Pons (tissue), 1 donor: ENCODE measurements at places on chromosomes 2 and 18.

DNA sequence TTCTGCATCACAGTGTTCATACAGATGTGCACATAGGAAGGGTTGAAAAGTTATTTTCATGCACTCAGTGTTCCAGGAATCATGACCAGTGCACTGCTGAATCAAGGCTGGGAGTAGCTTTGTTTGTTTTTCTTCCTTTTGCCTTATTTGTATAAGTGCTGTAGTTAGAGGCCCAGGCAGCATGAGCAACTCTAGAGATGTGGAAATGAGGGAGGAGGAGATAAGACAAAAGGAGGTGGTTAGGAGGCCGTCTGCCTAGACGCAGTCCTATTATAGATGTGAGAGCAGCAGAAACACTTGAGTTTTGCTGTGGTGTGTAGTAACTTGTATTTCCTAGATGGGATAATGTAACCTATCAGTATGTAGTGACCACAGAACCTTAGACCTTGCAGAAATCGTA is 264.3 kb upstream of the RASGRP3 start:
- DNase-seq: no peak

- no peak for DNase-seq
Measured at GRCh38 chr18:27250471-27250870, 65.4 kb upstream of the CHST9 start.

- DNase-seq: no peak
Measured at GRCh38 chr2:88831071-88831791, 139.8 kb downstream of the RPIA start.

GRCh38 chr2:239178484-239178883 is 222.3 kb downstream of the HDAC4 start:
- DNase-seq: no peak

GRCh38 chr2:11813951-11814350 is 67.5 kb downstream of the LPIN1 start:
- no peak for DNase-seq

DNA sequence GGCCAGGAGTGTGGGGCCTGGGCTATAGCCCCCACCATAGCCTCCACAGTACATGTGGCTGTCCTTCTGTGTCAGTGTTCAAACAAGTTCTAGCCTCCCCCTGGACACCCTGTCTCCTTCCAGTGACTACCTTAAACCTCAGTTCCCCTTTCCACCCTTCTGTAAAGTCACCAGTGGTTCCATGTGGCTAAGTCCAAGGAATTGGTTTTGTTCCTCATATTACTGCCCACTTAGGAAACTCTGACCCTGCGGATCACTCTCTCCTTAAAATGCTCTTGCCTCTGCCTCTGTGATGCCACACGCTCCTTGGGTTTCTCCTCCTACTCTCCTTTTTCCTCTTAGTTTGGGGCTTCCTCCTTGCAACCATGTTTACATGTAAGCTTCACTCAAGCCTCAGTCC is 27.8 kb upstream of the REL start:
- no peak for DNase-seq

DNA sequence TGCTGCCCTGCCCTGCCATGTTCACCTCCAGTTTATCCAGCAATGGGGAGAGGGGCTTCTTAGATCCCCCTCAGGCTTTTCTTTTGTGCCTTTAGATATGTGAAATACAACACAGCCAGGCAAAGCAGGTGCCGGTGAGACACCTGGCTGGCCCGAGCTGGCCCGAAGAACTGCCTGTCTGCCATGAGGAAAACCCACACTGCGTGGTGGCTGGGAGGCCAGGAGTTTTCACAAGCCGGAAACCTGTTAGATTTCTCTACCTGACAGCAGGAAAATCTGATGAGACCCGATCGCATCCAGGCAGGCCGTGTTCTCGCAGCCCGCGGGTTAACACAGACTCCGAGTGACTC is 5.7 kb upstream of the GAL3ST2 start:
- no peak for DNase-seq

DNA sequence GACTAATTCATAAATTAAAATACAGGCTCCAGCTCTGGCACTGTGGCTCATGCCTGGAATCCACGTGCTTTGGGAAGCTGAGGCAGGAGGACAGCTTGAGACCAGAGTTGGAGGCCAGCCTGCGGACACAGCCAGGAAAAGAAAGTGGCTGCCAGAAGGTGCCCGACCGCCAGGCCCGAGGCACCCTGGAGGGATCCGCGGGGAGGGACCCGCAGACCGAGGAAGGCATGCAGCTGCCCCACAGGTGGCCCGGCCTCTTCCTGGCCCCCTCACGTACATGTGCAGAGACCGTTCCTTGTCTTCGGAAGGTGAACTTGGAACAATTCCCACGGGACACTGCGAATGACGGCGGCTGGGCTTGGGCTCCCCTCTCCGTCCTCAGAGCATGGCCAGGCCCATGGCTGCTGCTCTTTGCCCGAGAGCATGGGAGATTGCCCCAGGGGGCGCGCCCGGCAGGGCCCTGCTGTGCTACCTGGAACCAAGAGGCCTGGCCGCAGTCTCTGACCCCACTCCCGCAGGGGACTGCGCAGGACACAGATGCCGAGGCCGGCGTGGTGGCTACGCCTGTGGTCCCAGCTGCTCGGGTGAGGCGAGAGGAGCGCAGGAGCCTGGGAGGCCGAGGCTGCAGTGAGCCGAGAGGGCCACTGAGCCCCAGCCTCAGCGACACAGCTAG is 55.6 kb upstream of the IMP4 start:
- DNase-seq: no peak

DNA sequence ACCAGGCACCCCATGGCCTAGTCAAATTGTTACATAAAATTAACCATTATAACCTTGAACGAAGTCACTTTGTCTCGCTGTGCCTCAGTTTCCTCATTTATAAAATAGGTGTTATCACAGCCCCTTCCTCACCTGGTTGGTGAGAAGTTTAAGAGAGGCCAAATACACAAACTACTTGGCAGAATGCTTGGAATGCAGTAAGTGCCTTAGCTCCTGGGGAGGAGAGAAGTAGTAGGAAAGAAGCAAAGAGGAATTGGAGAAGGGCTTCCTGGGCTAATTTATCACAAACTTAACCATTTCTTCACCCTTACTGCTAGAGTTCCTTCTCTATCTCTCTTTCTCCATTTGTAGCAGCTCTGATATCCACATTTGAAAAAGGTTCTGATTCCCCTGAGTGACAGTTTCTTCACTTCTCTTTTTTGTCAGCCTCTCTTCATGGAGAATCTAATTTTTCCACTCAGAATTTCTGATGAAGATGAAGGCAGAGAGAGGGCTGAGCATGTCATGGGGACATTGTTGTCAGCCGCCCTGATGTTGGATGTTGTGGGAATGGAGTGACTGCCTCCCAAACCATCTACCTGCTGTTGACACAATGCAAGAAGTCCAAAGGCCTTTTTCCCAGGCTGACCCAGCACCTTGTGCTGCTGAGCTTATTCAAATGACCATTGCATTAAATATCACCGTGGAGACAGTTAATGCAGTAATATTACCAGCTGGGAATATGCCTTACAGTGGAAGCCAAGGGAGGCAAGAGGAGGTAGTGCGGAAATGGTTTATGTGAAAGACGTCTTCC is 60.4 kb downstream of the BOD1L2 start:
- DNase-seq: no peak

GRCh38 chr2:68594041-68594440 is 49.3 kb upstream of the PROKR1 start:
- DNase-seq: no peak

DNA sequence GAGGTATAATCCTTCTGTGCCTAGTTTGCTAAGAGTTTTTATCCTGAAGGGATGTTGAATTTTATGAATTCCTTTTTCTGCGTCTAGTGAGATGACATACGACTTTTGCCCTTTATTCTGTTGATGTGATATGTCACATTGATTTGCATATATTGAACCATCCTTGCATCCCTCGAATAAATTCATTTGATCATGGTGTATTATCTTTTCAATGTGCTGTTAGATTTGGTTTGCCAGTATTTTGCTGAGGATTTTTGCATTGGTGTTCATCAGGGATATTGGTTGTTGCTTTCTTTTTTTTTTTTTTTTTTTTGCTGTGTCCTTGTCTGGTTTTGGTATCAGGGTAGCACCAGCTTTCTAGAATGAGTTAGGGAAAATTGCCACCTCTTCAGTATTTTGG is 9.1 kb downstream of the GCC2 start:
- no peak for DNase-seq

- no peak for DNase-seq
Measured at GRCh38 chr2:106142683-106143082, 51.4 kb downstream of the UXS1 start.

DNA sequence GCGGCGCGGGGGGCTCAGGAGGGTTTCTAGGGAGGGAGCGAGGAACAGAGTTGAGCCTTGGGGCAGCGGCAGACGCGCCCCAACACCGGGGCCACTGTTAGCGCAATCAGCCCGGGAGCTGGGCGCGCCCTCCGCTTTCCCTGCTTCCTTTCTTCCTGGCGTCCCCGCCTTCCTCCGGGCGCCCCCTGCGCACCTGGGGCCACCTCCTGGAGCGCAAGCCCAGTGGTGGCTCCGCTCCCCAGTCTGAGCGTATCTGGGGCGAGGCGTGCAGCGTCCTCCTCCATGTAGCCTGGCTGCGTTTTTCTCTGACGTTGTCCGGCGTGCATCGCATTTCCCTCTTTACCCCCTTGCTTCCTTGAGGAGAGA is 5.2 kb downstream of the PROC start:
- no peak for DNase-seq

DNA sequence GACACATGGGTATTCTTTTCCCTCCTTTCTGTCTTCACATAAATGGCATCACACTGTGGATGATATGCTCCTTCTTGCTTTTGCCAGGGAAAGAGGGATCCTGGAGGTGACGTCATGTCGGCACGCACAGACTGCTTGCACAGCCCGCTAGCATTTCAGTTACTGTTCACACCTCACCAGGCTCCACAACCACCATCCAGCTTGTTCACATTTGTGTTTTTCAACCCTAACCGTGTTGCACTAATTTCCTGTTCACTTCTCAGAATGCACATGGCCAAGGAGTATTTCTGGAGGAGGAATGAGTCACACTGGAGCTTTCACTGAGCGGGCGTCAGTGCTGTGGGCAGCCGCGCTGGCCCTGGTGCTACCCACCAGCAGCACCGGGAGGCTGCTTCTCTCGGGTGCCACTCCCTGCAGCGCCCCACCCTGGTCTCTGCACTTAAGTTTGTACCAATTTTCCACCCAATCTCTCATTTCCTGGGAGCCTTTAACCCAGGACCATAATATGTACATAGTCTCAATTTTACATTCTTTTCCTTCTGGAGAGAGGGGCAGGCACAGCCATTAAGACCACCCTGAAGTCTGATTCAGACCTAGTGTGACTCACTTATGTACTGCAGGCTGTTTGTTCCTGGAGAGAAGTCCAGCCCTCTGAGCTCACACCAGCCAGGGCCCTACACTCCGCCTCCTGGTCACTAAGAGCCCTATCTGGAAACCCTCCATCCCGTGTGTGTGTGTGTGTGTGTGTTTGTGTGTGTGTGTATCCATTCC is 65.1 kb downstream of the MBP start:
- DNase-seq: no peak

GRCh38 chr2:200466425-200467418 is 43.1 kb downstream of the KCTD18 start:
- no peak for DNase-seq

DNA sequence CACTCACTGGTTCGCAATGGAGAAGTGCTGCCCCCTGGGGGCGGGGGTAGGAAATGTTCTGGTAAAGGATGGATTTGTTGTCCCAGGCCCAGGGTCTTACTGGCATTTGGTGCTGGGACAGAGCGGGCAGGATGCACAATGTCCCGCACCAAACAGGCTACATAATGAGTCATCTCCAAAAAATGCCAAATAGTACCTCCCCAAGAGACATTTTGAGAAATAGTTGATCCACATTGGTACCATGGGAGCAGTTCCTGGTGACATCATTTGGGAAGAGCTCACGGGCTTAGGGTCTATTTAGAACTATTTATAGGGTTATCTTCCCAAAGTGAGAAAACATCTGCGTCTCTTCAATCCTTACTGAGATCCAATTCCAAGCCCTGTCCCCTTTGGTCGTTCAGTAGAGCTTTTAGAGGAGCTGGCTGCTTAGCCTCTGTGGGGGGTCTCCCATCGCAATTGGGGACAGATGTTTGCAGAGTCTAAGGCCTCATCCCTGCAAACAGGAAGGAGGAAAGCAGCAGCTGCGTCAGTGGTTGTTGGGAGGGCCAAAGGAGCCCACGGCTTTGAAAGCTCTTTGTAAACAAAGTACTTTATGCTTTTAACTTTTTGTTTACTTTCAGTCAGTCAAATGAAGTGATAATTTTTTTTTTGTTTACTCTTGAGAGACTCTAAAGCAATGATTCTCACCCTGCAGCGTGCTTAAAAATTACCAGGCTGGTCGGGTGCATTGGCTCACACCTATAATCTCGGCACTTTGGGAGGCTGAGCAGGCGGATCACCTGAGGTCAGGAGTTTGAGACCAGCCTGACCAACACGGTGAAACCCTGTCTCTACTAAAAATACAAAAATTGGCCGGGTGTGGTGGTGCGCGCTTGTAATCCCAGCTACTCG is 49.3 kb downstream of the GREB1 start:
- DNase-seq: peak; percentile 76

DNA sequence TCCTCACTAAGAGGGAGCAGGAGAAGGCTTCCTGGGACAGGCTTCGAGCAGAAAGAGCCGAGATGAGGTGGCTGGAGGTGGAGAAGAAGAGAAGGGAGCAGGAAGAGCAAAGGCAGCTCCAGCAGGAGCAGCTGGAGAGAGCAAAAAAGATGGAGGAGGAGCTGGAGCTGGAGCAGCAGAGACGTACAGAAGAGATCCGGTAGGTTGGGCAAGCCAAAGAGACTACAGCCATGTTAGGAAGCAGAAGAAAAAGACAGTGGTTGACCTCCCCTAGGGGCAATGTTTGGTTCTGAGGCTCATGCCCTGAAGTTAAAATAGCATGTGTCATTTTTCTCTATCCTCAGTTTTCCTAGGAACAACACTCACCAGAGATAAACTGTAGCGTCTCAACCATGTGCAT is 45.1 kb downstream of the SUMO1 start:
- DNase-seq: no peak

DNA sequence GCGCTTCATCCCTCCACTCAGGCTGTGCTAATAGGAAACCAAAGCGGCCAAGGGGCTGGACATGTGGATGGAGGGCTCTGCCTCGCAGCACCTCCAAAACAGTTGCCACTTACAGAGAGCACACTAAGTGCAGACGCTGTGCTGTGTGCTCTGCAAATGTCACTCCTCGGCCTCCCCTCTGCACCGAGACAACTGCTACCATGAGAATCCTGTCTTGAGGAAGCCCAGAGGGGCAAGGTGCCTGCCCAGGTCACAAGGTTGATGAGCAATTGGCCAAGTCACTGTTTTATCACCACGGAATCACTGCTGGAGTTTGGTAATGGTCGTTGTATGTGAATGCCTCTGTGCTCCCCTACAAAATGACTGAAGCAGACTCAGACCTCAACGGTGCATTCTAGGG is 132.2 kb downstream of the SEPTIN10 start:
- DNase-seq: no peak

GRCh38 chr2:217553679-217554078 is 449.1 kb downstream of the TNS1 start:
- DNase-seq: no peak

DNA sequence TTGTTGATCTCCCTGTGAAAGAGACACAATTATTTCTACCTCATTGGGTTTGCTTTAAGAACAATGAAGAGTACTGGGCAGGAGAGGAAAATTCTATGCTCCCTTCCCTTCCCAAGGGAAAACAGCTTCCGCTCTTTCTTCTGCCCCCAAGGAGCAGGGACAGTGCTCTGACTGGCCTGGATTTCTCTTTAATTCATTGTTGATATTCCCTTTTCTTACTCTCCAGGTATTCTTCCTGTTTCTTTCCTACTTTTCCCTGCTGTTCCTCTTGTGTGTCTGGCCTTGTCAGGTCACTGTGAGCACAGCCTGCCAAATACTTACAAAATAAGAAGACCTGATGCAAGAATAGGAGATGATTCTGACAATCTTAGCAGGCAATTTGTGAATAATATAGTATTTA is 49.6 kb upstream of the SPAG16 start:
- no peak for DNase-seq
